ENCODE measurements at places on chromosomes 4 and X.

DNA sequence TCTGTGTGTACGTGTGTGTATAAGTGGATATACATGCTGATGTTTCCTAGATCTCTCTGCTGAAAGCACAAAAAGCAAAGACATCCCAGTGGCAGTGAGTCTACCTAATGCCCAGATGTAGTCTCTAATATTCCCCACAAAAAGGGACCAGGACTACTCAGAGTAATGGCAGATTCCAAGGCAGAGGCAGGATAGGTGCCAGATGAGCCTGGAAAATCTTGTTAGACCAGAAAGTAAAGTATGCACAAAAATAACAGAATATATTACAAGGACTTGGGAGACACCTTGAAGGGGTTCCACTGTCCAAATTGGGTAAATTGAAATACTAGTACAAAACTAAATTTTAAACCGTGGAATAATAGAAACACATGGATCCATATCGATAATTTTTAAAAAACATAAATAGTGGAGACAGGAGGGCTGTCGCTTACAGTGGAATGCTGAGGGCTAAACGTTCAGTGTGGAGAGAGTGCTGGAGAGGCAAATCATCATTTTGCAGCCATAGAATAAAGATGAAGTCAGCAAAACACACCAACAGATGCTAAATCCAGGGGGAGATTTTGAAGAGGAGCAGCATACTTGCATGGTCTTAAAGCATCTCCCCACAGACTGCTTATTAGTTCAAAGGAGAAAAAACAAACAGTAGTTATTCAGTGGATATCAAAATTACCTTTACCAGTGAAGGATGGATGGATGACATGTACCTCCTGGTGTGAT, 123.4 kb upstream of the TSPAN5 start:
- no peak for DNase-seq

- no peak for DNase-seq
These were observed 247.0 kb downstream of the BANK1 start for GRCh38 chr4:102037566-102037965.

- no peak for DNase-seq
These were observed 153.0 kb downstream of the KDM6A start for GRCh38 chrX:45026036-45026435.

DNA sequence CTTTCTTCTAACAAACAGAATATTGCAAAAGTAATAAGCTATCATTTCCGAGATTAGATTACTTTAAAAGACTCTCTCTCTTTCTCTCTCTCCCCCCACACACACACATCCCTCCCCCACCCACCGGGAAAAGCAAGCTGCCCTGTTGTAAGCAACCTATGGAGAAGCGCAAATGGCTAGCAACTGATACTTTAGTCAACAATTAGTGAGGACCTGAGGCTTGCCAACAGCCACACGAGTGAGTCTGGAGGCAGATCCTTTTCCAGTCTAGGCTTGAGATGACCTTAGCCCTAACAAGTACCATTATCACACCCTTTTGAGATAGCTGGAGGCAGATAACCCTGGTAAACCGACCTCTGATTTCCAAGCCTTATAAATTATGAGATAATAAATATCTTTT, 19.7 kb upstream of the ADGRL3 start:
- DNase-seq, result no peak

DNA sequence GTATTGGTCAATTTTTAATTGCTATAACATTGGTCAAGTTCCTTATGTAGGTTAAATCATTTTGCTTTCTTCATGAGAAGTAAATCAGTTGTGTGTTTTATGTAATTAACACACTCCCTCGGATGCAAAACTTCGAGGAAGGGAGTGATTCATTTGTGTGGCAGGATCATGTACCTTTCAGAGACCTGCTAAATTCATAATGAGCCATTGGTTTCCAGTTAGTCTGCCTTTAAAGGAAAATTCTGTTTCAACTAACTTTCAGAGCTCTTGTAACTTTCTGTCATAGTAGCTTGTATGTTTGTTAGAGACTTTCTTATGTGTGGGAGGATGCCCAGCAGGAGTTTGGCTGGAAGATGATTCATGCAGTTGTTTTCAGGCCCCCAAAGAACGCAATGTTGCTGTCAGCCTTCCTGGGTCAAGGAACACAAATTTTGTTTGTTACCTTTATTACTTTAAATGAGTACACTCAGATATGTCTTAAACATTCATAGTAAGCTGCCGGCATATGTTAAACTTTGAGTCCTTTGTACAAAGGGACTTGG, 72.1 kb downstream of the GPR101 start:
- no peak for DNase-seq

GRCh38 chr4:20679951-20680350, 20.3 kb upstream of the PACRGL start:
- DNase-seq, result no peak

- DNase-seq, result no peak
These were observed 144.1 kb downstream of the FRYL start for GRCh38 chr4:48635980-48636379.

GRCh38 chr4:42865572-42866189, 26.8 kb upstream of the GRXCR1 start:
- peak; percentile 2 for DNase-seq

DNA sequence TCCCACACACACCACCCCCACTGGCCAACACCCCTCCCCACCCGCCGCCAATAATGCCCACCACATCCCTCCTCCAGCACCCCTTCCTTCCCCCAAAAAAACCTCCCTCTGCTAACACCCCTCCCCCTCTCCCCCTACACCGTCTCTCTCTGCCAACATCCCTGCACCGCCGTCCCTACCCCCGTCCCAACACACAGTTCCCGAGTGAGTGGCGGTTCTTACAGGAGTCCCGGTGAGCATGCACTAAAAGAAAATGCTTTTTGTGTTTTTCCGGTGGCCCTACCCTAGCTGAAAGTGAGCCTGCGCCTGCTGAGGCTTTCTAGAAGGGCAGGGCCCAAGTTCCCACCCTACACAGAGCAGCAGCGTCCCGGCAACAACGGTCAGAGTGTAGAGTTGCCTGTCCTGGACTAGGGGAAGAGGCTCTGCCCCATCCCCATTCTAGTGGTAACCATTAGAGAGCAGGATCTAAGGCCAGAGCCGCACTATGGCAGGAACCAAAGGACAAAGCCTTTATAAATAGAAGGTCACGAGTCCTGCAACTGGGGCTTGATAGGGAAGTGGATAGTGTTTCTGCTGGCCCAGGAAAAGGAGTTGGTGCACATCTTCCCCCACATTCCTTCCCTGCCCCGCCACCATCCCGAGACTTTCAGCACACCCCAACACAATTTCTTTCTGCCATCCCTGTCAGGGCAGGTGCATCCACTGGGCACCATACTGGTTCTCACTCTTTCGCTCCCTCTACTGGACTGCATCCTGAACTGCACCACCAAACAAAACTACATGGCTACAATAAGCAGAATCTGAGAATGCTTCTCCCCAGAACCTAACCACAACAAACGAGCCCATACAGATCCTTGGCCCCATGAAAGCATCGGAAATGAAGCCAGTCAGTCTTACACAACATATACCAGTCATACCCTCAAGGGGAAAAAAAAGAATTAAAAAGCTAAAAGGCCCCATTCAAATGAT, 78.1 kb upstream of the PAGE3 start:
- DNase-seq, result no peak

DNA sequence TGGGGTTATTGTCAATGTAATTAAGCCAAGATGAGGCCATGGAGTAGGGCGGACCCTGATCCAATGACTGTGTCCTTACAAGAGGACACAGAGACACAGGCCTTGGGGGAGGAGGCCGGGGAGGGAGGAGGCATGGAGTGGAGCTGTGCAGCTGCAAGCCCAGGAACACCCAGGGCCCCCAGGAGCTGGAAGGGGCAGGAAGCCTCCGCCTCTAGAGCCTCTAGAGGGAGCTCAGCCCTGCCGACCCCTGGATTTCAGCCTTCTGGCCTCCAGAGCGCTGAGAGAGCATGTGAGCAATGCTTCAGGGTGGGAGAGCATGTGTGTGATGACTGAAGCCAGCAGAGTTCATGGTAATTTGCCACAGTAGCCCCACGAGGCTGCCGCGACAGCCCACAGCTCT, 234.6 kb downstream of the AFAP1 start:
- DNase-seq, result no peak

GRCh38 chr4:74100531-74100930, 1.5 kb upstream of the CXCL2 start:
- no peak for DNase-seq

GRCh38 chr4:52552778-52553177, 106.3 kb downstream of the USP46 start:
- no peak for DNase-seq

GRCh38 chr4:138967313-138967712, 48.3 kb upstream of the NOCT start:
- DNase-seq, result no peak

GRCh38 chr4:158020176-158020575, 152.6 kb downstream of the GASK1B start:
- DNase-seq, result peak; percentile 97

DNA sequence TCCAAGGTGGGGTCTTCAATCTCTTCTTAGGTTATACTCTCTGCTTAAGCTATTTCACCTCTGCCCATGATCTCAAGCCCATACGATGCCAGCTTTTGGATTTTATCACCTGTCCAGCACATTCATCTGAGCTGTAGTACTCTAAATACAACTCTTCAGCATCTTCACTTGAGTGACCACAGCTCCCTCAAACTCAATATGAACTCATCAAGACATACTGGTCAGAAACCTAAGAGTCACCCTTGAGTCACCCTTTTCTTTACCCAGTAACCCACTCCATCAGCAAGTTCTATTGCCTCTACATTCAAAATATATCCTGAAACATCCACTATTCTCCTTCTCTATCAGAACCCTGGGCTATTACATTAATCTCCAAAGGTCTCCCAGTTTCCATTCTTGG, 69.4 kb downstream of the DCHS2 start:
- DNase-seq, result no peak

DNA sequence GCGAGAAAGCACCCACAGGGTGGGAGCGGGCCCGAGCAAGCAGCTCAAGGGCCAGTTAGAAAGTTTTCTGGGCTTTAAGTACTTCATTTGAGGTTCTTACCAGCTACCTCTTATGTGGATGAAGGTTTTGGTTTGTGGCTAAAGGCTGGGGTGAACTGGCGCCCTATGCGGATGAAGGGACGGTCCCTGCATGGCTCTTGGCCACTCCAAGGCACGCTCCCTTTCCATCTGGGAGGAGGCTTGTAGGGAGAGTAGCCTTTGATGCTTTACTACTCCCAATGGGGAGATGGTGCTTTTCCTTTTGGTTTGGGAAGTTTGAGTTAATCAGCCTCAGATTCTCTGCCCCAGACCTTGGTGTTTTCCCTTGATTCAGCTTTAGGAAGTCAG, 17.7 kb downstream of the MRFAP1 start:
- DNase-seq, result no peak

DNA sequence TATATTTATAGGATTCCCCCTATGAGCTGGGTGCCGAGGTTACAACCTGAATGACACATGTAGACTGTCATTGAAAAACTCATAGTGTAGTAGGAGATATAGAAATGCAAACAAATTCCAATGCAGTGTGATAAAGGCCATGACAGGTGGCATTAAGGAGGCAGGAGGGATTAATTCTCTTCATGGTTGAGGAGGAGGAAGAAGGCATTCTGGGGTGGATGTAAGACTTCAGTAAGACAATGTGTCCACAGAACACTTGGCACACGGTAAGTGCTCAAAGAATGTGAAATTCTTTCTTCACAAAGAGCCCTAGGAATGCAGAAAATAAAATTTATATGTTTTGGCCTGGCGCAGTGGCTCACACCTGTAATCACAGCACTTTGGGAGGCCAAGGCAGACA, 136.5 kb downstream of the RBM47 start:
- no peak for DNase-seq

- DNase-seq, result no peak
These were observed 10.5 kb downstream of the SLC16A2 start for GRCh38 chrX:74431797-74432196.

GRCh38 chr4:53431052-53431451, 53.6 kb downstream of the FIP1L1 start:
- no peak for DNase-seq

DNA sequence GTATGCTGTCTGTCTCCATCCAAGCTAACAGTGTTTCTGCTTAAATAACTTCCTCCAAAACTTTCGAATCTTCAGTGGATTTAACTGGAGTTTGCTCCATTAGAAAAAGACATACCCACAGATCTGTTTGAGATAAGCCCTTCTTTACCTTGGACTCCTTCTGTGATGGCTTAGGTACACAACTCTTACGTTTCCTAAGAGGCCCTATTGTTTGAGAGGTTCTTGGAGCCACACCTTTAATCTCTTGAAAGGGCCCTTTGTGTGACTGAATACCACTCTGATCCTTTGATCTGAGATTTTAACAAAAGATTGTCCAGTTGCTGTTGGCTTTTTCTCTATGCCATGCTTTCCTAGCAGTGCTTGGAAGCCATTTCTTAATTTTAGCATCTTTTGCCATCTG, 92.5 kb downstream of the AKAP4 start:
- no peak for DNase-seq

DNA sequence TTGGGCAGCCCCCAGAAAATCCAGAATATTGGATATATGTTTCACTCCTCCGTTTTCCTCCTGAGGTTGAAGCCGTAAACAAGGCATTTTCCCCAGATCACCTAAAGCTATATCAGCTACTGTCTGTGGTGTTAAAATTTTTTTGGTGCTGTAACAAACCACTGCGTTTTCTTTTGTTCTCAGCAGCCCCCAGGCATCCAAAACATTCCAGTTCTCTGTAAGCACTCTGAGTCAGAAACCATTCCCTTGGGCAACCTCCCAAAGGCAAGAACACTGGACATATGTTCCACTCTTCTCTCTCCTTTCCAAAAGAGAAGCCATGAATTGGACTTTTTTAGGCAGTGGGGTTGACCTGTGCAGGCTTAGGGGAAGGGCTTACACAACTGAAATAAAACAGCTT, 310.9 kb downstream of the MID1IP1 start:
- no peak for DNase-seq

DNA sequence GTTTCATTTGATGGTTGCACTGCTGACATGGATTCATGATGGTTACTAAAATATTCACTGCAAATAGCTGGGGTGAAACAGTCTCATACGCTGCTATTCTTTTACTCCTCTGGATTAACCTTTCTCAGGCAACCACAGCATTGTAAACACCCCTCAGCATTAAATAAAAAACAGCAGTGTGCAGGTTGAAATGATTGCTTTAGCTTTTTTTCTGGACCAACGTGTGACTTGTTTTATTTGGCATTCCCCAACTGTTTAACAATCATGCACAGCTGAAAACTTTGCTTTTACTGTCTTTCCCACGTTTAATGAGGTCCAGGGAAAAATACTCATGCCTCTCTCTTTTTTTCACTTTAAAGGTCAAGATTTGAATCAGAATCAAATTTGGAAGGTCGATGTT, 490.8 kb downstream of the RAPGEF2 start:
- DNase-seq, result no peak

- DNase-seq, result no peak
These were observed 22.6 kb upstream of the EGF start for GRCh38 chr4:109890076-109890475.

GRCh38 chrX:38435130-38435529, 82.7 kb downstream of the OTC start:
- DNase-seq, result no peak

DNA sequence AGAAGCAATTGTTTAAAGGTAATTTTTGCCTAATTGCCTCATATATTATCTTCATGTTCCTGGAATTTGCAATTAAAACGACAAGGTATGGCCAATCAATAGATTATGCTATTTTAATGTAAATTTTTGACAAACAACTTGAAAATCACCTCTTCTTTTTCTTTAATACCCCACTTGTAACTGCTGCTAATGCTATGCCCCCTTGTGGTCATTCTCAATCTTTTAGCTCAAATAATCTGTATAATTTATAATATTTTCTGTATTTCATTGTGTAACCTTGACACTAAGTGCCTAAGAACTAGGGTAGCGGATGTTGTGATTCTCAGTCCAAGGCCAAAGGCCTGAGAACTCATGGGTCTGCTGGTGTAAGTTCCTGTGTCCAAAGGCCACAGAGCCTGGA, 831.7 kb upstream of the POU3F4 start:
- DNase-seq, result no peak

- DNase-seq, result no peak
These were observed 86.4 kb upstream of the UXT start for GRCh38 chrX:47745416-47745815.

Data from HFF-Myc (cell line).